Astrocyte of the hippocampus (primary cell): ENCODE measurements at places on chromosomes 11 and 22.

GRCh38 chr11:96482193-96482592 is 92.4 kb downstream of the JRKL start:
- no peak for DNase-seq

- DNase-seq, result peak; percentile 31
These were observed 298.3 kb downstream of the KIRREL3 start for GRCh38 chr11:126702165-126702720.

GRCh38 chr11:57530215-57530595 is 349 bp downstream of the TIMM10 start:
- DNase-seq, result no peak

GRCh38 chr11:27786331-27786730 is 86.1 kb upstream of the BDNF start:
- no peak for DNase-seq

DNA sequence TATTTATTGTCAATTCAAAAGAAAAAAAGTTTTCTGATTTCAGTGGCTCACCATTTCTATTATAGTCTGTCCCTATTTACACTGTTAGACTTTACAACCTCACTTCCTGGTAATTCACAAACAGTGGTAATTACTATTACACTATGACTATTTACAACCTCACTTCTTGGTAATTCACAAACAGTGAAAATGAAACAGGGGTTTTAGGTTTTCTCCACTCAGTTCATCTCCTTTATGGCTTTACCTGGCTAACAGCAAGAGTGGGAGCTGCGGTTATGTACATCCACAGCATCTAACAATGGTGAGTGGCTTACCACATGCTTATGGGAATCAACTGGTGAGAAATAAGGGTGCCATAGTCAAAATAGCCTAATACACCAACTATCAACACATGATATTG is 166.4 kb downstream of the CASP12 start:
- no peak for DNase-seq

DNA sequence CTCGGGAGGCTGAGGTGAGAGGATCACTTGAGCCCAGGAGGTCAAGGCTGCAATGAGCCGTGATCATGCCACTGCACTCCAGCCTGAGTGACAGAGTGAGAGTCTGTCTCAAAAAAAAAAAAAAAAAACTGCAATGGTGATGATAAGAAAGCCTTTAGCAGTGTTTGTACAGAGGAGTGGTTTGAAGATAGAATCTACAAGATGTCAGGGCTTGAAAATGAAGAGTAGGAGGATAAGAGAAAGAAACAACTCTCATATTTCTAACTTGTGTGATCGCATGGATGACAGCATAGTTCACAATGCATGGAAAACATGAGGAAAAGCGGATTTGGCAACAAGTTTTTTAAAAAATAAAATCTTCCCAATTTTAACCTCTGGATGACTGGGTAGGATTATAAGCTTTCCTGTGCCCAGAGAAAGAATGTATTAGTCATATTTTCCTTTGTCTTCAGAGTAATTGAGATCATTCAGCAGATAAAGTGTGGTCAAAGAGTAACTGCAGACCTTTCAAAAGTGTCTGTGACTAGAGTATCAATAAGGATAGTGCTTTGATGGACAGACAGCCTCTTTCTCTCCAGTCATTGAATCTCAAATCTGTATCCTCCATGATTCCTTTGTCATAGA is 328.1 kb downstream of the CASP12 start:
- DNase-seq, result peak; percentile 30

DNA sequence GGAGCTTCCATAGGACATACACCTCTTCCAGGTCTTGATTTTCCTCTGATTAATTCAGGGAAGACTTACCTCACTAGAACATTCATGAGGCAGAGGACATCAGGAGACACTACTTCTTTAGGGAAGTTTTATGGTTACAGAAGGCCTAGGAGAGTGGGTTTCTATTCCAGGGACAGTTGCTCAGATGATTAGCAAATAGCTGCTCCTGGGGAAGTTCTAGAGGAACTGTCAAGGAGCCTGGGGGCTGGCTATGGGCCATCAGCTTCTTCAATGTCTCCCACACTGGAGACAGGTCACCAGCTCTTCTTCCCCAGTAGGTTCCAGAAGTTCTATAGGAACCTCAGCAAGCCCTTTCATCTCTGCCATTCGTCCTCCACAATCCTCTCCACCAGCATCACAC is 11.5 kb upstream of the OR10A5 start:
- no peak for DNase-seq

GRCh38 chr11:71453037-71453917 is at the start of gene NADSYN1:
NADSYN1 (plus strand) TSS chr11:71453203; CDS start chr11:71453297, 94 bp downstream.
- DNase-seq, result peak; percentile 99

DNA sequence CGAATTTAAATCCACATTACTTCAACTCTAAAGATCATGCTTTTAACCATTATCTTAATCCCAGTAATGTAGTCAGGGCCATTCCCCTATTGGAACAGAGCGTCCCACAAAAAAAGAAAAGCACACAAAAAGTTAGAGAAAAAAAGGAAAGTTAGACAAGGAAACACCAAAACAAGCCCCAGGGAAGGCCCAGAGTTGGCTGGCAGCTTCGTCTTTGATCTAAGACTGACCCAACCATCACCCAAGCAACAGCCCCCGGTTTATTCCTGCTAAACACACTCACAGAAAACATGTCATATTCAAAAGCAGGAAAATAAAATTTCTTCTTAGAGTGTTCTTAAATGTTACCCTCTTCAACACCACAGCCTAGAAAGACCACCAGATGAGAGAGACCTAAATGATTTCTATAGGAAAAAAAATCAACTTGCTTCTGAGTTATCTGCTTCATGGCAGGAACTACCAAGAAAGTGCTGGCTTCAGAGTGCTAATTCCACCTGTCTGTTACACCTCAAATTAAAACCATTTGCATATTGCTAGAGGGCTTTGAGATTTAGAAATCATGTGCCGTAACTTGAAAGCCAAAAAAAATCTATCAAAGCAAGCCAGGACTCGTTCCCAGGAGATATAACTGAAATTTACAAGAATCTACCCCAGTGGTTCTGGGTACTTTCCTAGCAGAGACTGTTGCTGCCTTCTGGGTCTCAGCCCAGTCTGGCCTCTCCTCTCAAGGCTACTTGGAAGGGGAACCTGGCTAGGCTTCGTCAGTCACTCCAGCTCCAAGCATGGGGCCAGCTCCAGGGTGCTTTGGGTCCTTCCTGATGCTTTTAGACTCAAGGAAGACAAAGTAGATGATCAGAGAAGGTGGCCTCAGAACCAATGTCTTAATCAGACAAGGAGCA is 31.2 kb downstream of the POU2AF3 start:
- no peak for DNase-seq

DNA sequence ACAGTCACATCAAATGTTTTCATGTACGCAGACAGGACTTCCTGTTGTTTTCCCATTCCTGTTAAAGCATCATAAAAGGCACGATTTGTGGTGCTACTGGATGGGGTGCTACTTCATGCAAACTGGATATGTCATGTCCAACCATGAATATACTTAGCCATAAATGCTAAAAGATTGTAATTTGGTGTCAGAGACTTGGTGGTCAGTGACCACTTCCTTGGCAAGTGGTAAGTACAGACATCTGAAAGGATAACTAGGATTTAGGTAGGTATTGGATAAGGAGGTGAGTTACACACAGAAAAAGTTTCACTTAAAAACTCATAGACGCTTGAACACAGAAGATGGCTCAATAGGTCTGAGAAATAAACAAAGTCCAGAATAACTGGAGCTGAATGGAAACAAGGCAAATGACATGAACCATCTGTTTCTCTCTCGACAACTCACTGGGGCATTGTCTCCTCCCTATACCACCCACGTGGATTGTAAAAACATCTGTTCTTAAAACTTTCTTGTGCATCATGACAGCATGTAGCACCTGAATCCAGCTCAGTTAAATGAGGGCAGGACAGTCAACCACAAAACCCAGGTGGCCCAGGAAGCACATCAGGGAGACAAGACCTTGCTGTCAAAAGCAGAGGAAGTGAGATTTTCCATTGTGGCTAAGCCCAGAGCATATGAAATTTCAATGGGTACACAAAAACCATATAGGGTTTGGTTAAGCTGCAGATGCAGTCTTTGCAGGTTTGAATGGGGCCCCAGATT is 22.1 kb upstream of the IGLL5 start:
- DNase-seq, result no peak
